Karpas-422 (cell line): ENCODE measurements at places on chromosomes 1 and 21.
A peak's percentile ranks its signal among the peaks of the same experiment; 100 is the strongest.

DNA sequence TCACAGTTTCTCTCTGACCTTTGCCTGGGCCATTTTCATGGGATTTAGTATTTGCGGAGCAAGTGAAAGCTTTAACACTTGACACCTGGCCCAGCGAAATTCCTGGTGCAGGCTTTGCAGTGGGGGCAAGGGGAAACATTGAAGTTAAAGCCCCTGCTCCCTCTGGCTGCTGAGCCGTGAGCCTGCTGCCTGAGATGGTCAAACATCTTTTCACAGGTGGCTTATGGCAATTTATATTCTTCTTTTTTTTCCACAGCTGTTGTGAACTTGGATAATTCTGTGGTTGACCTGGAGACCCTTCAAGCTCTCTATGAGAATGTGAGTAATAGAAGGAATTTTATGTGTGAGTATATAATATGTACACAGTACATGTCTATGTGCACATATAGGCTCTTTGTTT lies 202.9 kb downstream of the FMN2 start:
- DNase-seq, result no peak

- DNase-seq, result no peak
These were observed 458.3 kb downstream of the LMO4 start for GRCh38 chr1:87786861-87787545.

GRCh38 chr1:24652382-24652781 lies 9.3 kb downstream of the SRRM1 start:
- no peak for DNase-seq

- no peak for DNase-seq
These were observed 10.2 kb downstream of the BMP8A start for GRCh38 chr1:39501666-39502065.

DNA sequence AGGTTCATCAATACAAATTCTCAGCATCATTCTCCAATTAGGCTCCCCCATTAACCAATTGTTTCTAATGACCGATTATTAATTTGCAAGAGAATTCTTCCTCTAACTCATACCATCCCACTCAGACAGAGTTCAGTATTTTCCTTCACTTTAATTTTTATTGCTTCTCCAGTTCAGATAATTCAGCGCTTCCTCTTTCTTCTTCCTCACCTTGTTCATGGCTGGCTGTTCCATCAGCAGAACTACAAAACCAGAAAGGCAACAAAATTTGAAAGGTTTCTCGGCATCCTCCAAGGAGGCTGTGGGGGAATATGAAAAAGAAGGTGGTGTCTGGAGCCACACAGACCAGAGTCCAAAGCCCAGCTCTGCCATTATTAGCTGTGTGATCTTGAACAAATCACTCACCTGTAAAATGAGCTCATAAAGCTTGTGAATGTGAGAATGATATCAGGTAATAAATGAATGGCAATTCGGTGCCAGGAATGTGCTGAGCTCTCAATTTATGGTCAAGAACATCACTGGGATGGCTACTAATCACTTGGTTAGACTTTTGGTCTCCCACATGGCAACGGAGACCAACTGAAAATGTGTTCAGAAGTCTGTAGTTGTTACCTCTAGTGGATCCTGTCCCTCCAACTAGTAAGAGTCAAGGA lies 11.7 kb upstream of the ZNF436 start:
- DNase-seq, result no peak

- DNase-seq, result peak; percentile 83
These were observed 9.0 kb downstream of the IGSF9 start for GRCh38 chr1:159936273-159936904.

DNA sequence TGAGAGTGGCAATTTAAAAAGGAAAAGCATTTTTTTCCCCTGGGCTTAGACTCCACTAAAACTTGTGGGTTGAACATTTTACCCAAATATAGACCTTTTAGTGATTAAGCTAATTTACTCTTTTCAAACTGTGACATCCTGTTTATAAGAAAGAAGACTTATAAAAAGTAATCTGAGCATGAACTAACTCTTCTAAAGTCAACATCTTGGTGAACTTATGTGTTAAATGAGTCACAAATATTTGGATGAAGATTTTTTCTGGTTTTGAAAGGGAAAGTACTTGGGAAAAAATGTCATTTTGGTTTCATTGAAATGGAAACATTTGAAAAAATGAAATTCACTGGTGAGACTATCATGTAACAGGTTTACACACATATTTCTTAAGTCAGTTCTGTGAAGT lies 109.8 kb downstream of the KCNK2 start:
- DNase-seq, result no peak

DNA sequence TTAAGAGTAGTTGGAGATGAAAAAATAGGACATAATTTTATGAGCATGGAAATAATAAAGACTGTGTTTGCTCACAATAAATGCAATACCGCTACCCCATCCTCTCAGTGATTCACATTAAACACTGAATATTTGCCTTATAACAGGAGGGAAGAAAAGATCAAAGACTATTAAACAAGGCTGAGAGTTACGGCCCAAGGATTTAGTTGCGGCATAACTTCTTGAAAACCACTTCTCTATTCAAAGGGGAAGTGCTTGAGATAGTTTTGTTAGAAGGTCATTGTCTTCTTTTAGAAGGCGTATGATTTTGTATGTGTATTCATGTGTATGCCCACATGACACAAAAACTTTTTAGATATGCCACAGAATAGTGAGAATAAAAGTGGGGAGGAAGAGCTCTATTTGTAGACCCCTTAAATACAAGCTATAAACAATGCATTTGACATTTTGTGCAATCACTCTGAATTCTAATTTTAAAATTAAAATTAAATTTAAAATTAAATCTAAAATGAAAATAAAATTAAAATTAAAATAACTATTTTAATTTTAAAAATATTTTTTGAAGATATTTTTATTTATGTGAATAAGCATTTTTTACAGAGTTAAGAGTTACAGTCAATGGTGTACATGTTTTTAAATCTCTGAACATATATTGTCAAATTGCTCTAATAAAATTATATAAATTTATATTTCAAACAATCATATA lies 986.6 kb upstream of the ADAMTS5 start:
- no peak for DNase-seq

DNA sequence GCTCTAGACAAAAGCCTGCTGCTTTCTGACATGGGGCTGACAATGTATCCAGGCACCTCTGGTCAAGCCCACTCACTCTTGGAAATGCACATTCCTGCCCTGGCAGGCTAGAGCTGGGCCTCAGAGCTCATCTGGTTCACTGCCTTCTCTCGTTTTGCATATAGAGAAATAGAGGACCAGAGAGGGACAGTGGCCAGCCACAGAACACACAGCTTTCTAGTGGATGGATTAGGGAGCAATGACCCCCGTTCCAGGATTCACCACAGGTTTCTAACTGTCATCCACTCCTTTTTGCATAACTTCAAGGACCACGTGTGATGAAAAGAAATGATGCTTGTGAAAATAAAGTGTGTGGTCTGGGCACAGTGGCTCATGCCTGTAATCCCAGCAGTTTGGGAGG lies 129.6 kb upstream of the IGSF21 start:
- no peak for DNase-seq

DNA sequence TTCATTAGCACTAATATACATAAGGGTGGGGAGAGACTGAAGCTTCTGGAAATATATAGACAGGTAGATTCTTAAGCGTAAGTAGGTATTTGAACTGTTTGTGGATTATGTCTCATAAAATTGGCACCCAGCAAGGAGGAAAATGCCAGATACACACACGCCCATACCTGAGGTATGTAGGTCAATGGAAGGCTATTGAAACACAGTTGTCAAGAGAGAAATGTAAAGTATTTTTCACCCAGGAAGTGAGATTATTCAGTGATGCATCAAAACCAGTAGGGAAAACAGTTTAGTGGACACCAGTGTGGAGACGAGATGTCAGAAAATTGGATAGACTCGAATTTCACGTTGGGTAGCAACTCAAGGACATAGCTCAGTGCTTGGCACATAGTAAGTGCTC lies 4.7 kb upstream of the RSPH1 start:
- no peak for DNase-seq
